Hepatic stellate cell (primary cell): ENCODE measurements at places on chromosomes 7 and 10.

DNA sequence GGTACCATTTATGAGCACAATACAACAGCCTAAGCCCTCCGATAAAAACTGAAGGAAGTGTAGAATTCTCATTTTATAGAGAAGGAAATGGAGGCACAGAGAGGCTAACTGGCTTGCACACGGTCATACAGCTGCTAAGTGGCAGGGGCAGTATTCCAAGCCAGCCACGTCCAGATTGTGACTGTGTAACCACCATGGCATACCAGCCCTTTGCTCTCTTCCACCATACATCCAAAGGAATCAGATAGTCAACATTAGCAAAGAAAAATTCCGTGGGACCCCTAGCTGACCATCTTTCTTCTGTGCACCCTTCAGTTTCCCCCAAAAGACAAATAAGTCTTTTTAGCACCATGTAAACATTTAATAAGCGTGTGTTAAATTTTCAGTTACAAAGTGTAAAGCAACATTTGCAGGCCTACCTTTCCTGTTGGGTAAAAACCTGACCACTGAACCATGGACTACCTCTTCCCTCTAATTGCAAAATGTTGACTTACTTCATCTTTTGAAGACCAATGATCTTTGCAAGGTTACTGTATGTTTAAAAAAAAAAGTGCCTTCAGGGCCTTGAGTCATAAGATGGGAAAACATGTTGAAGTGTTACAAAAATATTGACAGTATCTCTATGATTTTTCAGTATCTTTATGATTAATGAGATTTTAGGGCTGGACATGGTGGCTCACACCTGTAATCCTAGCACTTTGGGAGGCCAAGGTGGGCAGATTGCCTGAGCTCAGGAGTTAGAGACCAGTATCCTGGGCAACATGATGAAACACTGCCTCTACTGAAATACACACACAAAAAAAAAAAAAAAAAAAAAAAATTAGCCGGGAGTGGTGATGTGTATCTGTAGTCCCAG, 24.3 kb upstream of the PDZD8 start:
- no peak for DNase-seq

- no peak for DNase-seq
Measured at GRCh38 chr10:26681076-26681475, 16.4 kb upstream of the PDSS1 start.

- no peak for DNase-seq
Measured at GRCh38 chr10:17915181-17915580, 36.5 kb upstream of the SLC39A12 start.

DNA sequence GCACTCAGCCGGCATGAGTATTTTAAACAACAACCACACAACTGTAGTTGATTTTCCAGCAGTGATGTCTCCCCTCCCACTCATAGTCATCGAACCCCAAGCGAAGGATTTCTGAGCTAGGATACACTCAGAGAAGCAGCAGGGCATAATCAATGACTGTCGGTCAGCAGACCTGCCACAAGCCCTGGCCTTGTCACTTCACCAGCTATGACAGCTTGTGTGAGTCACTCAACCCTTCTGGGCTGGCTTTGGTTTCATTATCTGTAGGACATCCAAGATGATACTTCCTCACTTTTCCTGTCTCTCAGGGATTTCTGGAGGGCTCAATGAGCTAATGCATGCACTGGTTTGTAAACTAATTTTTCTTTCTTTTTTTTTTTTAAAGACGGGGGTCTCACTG, 22.0 kb upstream of the UBE3C start:
- DNase-seq = no peak

- DNase-seq = no peak
Measured at GRCh38 chr7:26891400-26892350, 27.3 kb upstream of the SKAP2 start.

DNA sequence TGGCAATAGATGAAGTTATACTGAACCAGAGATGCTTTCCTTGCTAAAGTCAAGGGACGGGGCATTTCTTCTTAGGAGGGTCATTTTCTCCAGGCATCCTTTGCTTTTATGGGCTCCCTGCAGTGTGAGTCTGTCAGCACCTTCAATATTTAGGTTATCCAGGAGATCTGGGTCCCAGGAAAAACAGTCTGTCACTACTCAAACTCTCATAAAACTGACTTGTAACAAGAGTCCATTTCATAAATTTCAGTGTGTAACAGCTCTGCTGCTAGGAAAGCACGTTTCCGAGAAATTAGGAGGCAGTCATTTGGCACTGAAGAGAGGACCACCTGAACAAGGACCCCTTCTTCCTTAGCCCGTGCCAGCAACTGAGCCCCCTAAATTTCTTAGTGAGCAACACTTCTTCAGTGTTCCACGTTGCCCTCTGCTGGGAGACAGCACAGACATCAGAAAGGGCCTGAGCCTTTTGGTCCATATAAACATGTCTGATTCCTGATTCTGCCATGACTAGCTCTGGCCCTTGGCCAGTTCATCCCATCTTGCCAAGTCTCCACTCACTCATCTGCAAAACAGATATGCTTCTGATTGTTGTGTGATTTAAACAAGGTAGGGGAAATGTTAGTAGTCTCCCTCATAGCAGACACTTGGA, 7.2 kb downstream of the GCC1 start:
- DNase-seq = no peak
